ENCODE measurements at places on chromosomes 1 and 21.

- no peaks in the 10 kb centered on the region for H3K4me1 ChIP-seq
- H3K27ac ChIP-seq: no peak overlapping the region
- H3K27me3 ChIP-seq: no peaks in the 10 kb centered on the region
- no peak for DNase-seq
Measured at GRCh38 chr1:241895013-241895412, 47.0 kb downstream of the EXO1 start.

DNA sequence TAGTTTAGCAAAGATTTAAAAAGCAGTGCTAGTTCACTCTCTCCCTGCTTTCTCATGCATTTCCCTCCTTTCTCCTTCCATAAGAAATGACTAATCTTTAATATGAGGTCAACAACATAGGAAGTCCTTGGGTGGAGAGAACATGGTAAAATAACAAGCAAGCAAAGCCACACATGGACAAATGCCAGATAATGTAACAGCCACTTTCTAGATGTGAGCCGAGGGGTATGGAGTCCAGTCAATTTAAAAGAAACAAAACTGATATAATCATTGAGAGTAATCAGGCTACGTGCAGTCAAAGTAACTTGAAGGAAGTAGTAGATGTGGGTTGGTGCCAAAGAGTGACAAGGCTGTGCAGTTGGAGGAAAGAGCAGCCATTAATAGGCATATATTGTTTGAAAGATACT is 69.6 kb downstream of the DUSP10 start:
- H3K36me3 ChIP-seq: no peaks in the 10 kb centered on the region
- DNase-seq: no peak
- H3K4me1 ChIP-seq: peaks cover 5% of the 10 kb centered on the region

- no peak overlapping the region for H3K4me3 ChIP-seq
- no peaks in the 10 kb centered on the region for H3K27me3 ChIP-seq
- no peaks in the 10 kb centered on the region for H3K36me3 ChIP-seq
- DNase-seq: no peak
- no peaks in the 10 kb centered on the region for H3K4me1 ChIP-seq
Measured at GRCh38 chr1:217469983-217470382, 160.9 kb downstream of the GPATCH2 start.

DNA sequence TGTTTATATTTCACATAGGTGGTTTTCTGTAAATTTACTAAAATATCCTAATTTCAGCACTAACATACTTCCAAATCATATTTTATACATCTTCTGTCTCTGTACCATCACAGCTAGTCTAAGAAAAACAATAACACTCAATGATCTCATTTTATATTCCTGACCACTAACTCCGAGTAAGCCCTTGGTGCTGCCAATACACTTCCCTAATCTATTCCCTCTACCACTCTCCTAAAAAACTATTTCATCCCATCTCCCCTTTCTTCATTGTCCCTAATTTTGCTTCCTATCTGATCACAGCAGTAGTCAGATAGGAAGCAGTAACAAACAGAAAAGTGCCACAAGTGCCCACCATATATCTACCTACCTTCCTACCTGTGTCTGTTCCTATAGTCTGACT is 36.2 kb downstream of the ASH1L start:
- H3K27ac ChIP-seq: no peak overlapping the region
- H3K36me3 ChIP-seq: no peaks in the 10 kb centered on the region
- H3K4me1 ChIP-seq: peaks cover 6% of the 10 kb centered on the region
- DNase-seq: no peak
- no peak overlapping the region for H3K4me3 ChIP-seq

- H3K4me3 ChIP-seq: no peak overlapping the region
- peaks cover 100% of the 10 kb centered on the region for H3K4me1 ChIP-seq
- H3K27me3 ChIP-seq: no peaks in the 10 kb centered on the region
- no peaks in the 10 kb centered on the region for H3K36me3 ChIP-seq
- H3K27ac ChIP-seq: peak overlapping the region; percentile 64
- DNase-seq: no peak
Measured at GRCh38 chr1:93666613-93667384, 14.8 kb downstream of the BCAR3 start.

DNA sequence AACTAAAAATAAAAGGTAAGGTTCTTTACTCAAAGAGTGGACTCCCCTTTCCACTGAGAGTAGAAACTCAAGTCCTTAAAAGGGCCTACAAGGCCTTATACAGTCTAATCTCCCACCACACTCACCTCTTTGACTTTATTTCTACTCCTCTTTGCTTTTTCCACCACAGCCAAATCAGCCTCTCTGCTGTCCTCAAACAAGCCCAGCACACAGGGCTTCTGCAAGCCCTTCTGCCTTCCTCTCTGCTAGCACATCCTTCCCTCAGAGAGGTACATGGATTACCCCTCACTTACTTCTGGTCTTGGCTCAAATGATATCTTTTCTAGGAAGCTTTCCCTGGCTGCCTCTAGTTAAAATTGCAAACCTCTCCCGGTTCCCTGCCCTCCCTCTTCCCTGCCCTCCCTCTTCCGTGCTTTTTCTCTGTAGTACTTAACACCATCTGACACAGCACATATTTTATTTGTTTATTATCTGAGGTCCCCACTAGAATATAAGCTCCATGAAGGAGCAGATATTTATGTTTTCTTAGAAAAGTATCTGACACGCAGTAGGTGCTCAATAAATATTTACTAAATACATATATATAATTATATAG is 1.7 kb downstream of the LYST start:
- no peaks in the 10 kb centered on the region for H3K27me3 ChIP-seq
- H3K36me3 ChIP-seq: no peaks in the 10 kb centered on the region

- H3K4me3 ChIP-seq: no peak overlapping the region
- no peaks in the 10 kb centered on the region for H3K4me1 ChIP-seq
- H3K36me3 ChIP-seq: no peaks in the 10 kb centered on the region
- DNase-seq: no peak
- H3K27ac ChIP-seq: no peak overlapping the region
Measured at GRCh38 chr1:5983361-5984103, 8.7 kb downstream of the NPHP4 start.

- H3K27me3 ChIP-seq: no peaks in the 10 kb centered on the region
- no peak overlapping the region for H3K4me3 ChIP-seq
- DNase-seq: no peak
Measured at GRCh38 chr1:155307247-155307740, 1.4 kb upstream of the FDPS start.

- H3K4me1 ChIP-seq: no peaks in the 10 kb centered on the region
- H3K4me3 ChIP-seq: no peak overlapping the region
- H3K27ac ChIP-seq: no peak overlapping the region
- DNase-seq: no peak
Measured at GRCh38 chr21:21067375-21067774, 69.2 kb downstream of the NCAM2 start.

DNA sequence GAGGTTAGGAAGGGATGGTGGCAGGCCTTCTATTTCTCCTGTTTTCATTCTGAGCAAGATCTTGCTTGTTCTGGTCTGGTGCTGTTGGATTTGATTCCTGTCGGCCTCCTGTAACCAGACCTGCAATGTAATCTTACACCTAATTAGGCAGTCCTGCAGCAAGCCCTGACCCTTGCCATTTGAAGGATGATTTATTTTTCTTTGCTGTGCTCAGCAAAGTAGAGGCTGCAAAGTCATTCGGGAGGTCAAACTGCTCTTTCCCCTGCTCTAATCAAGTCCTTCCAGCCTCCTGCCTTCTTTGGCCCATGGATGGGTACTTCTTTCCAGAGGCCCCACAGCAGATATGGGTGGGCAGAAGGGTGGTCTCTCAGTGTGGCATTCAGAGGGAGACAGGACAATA is 417.7 kb upstream of the USP24 start:
- H3K4me3 ChIP-seq: no peak overlapping the region
- H3K4me1 ChIP-seq: peaks cover 8% of the 10 kb centered on the region
- no peaks in the 10 kb centered on the region for H3K36me3 ChIP-seq
- H3K27me3 ChIP-seq: no peaks in the 10 kb centered on the region

GRCh38 chr1:218759795-218760194 is 413.9 kb upstream of the LYPLAL1 start:
- no peaks in the 10 kb centered on the region for H3K27me3 ChIP-seq
- H3K4me1 ChIP-seq: no peaks in the 10 kb centered on the region
- DNase-seq: no peak
- no peak overlapping the region for H3K4me3 ChIP-seq
- no peaks in the 10 kb centered on the region for H3K36me3 ChIP-seq
- no peak overlapping the region for H3K27ac ChIP-seq

DNA sequence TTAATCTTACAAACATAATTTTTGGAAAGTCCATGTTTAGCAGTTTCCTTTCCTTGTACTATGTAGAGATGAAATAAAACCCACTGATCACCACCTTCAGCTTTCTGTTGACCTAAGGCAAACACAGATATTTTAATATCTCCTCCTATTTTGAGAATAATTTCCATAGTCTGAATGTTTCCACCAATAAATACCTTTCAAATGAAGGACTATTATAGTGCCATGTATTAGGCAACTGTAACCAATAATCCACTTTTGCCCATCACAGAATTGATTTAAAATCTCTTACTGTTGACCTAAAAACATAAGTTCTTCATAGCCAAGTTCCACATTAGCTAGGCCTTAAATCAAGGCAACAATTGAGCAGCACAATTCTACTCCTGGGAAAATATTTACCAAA is 1.8 kb downstream of the CDC42BPA start:
- H3K4me3 ChIP-seq: peak overlapping the region; percentile 65
- no peak for DNase-seq
- H3K27me3 ChIP-seq: no peaks in the 10 kb centered on the region
- H3K27ac ChIP-seq: peak overlapping the region; percentile 96
- peaks cover 4% of the 10 kb centered on the region for H3K4me1 ChIP-seq

DNA sequence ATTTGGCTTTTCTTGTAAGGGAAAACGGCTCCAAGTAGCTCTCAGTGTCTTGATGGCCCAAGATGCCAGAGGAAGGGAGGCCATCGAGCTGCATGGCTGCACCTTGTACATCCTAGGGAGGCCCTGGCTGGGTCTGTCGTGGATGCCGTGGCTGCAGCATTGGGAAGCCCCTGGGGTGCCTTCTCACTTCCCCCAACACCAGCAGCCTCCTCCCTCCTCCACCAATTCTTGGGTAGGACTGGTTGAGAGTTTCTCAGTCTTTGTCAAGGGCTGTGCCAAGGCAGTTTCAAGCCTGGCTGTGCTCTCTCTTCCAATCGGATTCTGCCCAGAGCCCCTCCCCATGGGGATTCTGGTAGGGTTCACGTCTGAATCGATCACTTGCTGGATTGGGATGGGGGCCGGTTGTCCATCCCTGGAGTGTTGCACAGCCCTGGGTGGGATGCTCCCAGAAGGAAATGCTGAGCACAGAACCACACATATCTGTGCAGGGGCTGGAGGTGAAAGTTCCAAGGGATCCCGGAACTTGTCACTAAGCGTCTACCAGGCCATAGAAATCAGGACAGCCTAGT is 14.0 kb upstream of the SPSB1 start:
- no peak overlapping the region for H3K4me3 ChIP-seq
- peaks cover 19% of the 10 kb centered on the region for H3K4me1 ChIP-seq
- no peaks in the 10 kb centered on the region for H3K27me3 ChIP-seq
- H3K36me3 ChIP-seq: no peaks in the 10 kb centered on the region
- no peak for DNase-seq

DNA sequence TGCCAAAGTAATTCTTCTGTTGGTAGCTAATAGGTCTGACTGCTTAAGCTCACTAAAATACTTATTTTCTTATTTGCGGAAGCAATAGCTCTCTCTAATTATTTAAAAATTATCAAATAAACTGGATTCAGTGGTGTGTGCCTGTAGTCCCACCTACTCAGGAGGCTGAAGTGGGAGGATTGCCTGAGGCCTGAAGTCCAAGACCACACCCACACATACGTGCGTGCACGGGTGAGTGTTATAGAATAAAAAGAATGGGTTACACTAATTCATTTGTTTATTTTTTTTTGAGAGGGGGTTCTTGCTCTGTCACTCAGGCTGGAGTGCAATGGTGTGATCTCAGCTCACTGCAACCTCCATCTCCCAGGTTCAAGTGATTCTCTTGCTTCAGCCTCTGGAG is 94.2 kb upstream of the HNRNPU start:
- no peak for DNase-seq
- no peaks in the 10 kb centered on the region for H3K27me3 ChIP-seq
- H3K4me1 ChIP-seq: peaks cover 8% of the 10 kb centered on the region

DNA sequence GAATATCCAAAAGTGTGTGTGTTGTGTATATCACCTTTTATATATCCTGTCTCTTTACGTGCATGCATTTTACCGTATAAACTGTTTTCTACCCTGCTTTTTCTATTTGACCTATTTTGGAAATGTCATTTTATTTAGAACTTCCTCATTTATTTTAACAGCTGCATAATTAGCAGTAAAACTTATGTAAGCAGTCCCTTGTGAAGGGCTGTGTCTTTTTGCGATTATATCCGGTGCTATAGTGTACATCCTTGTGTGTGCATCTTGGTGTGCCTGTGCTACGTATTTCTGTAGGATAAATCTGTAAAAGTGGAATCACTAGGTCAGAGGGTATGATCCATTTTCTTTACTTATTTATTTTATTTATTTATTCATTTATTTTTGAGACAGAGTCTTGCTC is 7.2 kb downstream of the LGALS8 start:
- H3K36me3 ChIP-seq: no peaks in the 10 kb centered on the region
- H3K4me3 ChIP-seq: no peak overlapping the region
- DNase-seq: no peak
- peaks cover 3% of the 10 kb centered on the region for H3K4me1 ChIP-seq
- H3K27me3 ChIP-seq: no peaks in the 10 kb centered on the region

DNA sequence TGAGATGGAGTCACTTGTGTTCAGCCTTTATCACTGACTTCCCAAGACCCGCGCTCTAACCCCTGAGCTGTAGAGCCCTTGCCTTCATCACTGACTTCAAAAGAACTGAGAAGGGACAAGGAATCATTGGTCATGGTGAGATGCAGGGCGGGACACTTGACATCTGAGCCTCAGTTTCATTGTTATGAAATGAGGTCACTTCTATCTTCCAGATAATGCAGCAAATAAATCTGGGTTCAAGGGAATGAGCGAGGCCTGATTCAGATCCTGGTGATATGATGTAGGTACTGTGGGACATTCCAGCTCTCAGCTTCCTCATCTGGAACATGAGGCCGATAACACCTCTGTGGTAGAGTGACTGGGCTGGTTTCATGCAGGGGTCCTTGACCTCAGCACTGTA is 13.8 kb downstream of the KAZN start:
- H3K36me3 ChIP-seq: no peaks in the 10 kb centered on the region
- no peak overlapping the region for H3K4me3 ChIP-seq
- H3K27ac ChIP-seq: no peak overlapping the region
- no peak for DNase-seq
- no peaks in the 10 kb centered on the region for H3K27me3 ChIP-seq

- H3K4me1 ChIP-seq: no peaks in the 10 kb centered on the region
- no peaks in the 10 kb centered on the region for H3K27me3 ChIP-seq
- no peak for DNase-seq
Measured at GRCh38 chr1:14862114-14862771, 263.8 kb downstream of the KAZN start.
